ENCODE measurements at places on chromosomes 7 and 10. TPM values are rescaled to one million over a fixed set of nuclear protein-coding genes. Genes with fewer than 3 reads are reported as not detected.

The GHRHR gene
- not detected for total RNA-seq

The ADARB2 gene
- total RNA-seq = not detected

The UTF1 gene
- not detected for total RNA-seq

DNA sequence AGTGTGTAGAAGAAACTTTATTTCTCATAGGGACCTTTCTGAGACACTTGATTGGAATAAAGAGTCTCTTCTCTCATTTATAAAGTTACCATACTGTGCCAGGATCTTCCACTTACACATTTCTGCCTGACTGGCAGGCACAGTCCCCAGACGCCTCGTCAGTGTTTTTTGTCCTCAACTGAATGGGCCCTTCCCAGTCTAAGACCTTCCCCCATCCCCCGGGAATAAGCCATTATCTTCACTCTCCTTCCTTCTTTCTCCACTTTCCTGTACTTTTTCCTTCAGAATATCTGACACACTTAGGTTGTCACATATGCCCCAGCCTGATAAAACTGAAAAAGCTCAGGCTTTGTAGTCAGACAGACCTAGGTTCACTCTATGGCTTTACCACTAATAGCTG lies 35.3 kb upstream of the KCNIP2 start:
- no peak for DNase-seq

DNA sequence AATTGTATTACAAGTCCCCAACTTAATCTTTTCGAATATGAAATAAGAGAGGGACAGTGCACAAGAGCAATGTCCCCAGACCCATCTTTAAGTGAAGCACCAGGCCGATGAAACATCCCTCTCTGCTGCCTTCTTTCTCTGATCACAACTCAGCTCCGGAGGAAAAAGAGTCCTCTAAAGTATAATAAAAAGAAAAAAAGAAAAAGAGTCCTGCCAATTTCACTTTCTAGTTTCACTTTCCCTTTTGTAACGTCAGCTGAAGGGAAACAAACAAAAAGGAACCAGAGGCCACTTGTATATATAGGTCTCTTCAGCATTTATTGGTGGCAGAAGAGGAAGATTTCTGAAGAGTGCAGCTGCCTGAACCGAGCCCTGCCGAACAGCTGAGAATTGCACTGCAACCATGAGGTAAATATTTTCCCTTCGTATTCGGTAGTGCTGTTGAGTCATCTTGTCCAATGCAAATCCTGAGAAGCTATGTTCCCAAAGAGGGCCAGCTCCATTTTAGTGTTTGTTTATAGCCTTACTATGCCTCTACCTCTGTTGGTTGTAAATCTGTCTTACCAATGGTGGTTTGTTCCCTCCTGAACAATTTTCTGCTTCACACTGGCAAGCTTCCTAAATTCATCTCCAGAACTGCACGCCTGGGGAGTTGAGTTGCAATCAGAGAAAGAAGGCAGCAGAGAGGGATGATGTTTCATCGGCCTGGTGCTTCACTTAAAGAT lies at the start of gene IFIT2:
TSS of gene IFIT2 (plus strand) at position 326 of the 725 bp plus-strand sequence. CDS start at position 404, 78 bp downstream.
- DNase-seq = peak; percentile 71

DNA sequence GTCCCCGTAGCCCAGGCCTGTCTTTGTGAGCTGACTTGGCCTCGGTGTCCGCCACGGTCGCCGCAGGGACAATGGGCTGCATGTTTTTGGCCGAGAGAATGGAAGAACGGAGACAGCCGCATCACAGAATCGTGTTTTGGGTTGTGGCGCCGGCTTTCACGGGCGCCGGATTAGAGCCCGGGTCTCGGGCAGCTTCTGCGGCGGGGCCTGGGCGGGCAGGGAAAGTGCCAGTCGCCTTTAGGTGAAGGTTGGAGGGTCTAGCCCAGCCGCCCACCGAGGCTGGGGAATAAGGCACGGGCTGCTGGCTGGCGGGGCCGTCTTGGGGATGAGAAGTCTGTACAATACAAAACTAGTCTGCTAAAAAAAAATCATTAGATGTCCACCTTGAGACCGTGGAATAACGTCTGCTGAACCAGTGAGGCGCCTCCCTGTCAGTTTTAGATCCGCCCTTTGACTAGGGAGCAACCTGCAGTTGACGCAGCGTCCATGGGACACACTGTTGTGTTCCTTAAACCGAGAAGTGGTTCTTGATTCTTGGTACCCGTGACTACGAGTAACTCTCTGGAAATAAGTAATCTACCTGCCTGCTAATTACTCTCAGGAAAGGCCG lies 577 bp downstream of the DNAJB9 start:
- DNase-seq = peak; percentile 46

GRCh38 chr10:54469587-54470323 lies 331.3 kb downstream of the PCDH15 start:
- no peak for DNase-seq

DNA sequence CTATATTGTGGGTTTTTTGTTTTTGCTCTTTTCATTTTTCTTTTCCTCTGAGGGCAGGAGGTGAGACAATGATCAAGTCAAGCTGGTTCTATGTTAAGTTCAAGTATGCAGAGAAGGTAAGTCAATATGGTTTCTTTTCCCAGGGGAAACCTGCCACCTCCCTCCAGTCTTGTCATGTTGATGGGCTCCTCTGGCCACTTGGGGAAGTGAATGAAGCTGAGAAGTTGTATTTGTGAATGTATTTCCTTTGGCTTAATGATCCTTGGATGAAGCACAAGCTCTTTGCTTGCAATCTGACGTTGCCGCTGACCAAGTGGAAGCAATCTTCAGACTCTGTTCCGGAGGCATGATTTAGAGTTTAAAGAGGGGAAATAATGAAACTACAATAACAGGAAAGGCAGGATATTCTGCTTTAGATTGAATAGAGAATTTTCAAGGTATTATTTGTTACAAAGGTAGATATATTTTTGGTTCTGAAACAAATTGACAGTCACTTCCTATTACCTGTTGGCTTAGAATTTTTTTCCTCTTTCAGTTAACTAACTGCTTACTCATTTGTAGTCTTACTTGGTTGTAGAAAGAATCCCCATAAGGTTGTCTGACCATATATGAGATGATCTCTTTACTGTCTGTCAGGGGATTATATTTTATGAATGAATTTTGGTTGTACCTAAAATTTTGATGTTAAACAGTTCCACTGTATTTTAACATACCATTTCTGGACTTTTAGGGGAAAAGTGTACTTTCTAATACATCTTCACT lies 369.6 kb downstream of the AUTS2 start:
- DNase-seq = no peak

- no peak for DNase-seq
Observed at GRCh38 chr7:7881581-7881980, 87.0 kb upstream of the GLCCI1 start.

- no peak for DNase-seq
Observed at GRCh38 chr10:125802739-125803138, 20.3 kb downstream of the UROS start.

- no peak for DNase-seq
Observed at GRCh38 chr7:27302590-27302989, 60.0 kb downstream of the EVX1 start.

DNA sequence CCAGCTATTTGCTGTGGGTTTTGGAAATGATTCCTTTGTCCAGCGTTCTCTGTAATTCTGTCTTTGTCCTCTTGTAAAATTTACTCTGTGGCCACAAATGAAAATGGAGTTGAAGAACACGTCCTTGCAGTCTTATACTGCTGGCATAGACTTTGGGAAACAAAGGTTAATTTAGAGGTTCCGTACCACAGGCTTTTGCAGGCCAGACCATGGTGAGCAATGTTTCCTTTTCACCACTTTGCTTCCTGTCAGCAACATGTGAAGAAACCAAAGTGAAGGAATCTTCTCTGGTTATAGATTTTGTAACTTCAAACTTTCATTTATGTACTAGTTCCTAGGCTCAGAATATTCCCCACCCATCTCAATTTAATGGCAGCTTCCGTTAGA lies 488.5 kb downstream of the MDFIC start:
- DNase-seq = no peak

GRCh38 chr10:116857156-116857555 lies 7.9 kb downstream of the ENO4 start:
- DNase-seq = no peak

All from PC-3 (cell line).